ENCODE measurements at places on chromosomes 3 and 15. TPM values are rescaled to one million over a fixed set of nuclear protein-coding genes. Genes with fewer than 3 reads are reported as not detected.

CKMT1B gene
- 43.7 TPM for polyA plus RNA-seq

SUMF1 gene
- 8.6 TPM for polyA plus RNA-seq

PIERCE2 gene
- 4.2 TPM for polyA plus RNA-seq

PPP1R14D gene
- 0.66 TPM for polyA plus RNA-seq

SPTSSB gene
- 0.88 TPM for polyA plus RNA-seq

ATP13A4 gene
- polyA plus RNA-seq, result 2.7 TPM

CD80 gene
- not detected for polyA plus RNA-seq

FAM3D gene
- not detected for polyA plus RNA-seq

VPS13C gene
- polyA plus RNA-seq, result 2.4 TPM

SPESP1 gene
- not detected for polyA plus RNA-seq

CGNL1 gene
- 9.1 TPM for polyA plus RNA-seq

PLAAT1 gene
- polyA plus RNA-seq, result 4.4 TPM

BRPF1 gene
- 13.3 TPM for polyA plus RNA-seq

PLA2G4E gene
- not detected for polyA plus RNA-seq

ZSCAN2 gene
- polyA plus RNA-seq, result 10.7 TPM

ITPKA gene
- 17.4 TPM for polyA plus RNA-seq

CCR9 gene
- 0.25 TPM for polyA plus RNA-seq

ARGFX gene
- polyA plus RNA-seq, result not detected

MYRIP gene
- polyA plus RNA-seq, result 4.3 TPM

BAHD1 gene
- 22.4 TPM for polyA plus RNA-seq

STRA6 gene
- 1.1 TPM for polyA plus RNA-seq

TTLL13 gene
- polyA plus RNA-seq, result not detected

IL17RB gene
- polyA plus RNA-seq, result 8.7 TPM

MASP1 gene
- polyA plus RNA-seq, result 4.0 TPM

EXD1 gene
- polyA plus RNA-seq, result 0.10 TPM

C3orf49 gene
- polyA plus RNA-seq, result not detected

TGFBR2 gene
- polyA plus RNA-seq, result 10.2 TPM

RTP3 gene
- polyA plus RNA-seq, result not detected

CLDN18 gene
- not detected for polyA plus RNA-seq

ZNF80 gene
- not detected for polyA plus RNA-seq

GOLGA8T gene
- not detected for polyA plus RNA-seq

SEC61A1 gene
- polyA plus RNA-seq, result 169 TPM

PARP6 gene
- polyA plus RNA-seq, result 124 TPM

CYP1A1 gene
- polyA plus RNA-seq, result 0.17 TPM

CNTN6 gene
- 0.31 TPM for polyA plus RNA-seq

Measured in brain (organoid and tissue), 16 donors.